Left cardiac atrium (tissue), 4 donors: ENCODE measurements at places on chromosomes 13 and 19.

DNA sequence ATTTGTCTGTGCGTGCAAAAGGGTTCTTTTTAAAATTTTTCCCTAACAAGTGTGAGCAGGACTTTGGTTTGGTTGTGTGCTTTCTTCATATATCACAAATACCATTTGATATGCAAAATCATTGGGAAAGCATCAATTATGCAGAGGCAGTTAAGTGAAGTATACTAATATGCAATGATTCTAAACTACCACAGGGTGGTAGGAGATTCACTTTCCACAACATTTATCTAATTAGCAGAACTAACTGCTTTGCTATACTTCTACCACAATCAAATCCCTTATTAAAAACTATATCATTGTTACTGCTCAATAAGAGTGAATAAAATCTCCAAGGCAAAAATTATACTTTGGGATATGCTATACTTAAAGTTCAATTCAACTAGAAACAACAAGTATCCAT is 2738.9 kb upstream of the PCDH20 start:
- DNase-seq: no peak

DNA sequence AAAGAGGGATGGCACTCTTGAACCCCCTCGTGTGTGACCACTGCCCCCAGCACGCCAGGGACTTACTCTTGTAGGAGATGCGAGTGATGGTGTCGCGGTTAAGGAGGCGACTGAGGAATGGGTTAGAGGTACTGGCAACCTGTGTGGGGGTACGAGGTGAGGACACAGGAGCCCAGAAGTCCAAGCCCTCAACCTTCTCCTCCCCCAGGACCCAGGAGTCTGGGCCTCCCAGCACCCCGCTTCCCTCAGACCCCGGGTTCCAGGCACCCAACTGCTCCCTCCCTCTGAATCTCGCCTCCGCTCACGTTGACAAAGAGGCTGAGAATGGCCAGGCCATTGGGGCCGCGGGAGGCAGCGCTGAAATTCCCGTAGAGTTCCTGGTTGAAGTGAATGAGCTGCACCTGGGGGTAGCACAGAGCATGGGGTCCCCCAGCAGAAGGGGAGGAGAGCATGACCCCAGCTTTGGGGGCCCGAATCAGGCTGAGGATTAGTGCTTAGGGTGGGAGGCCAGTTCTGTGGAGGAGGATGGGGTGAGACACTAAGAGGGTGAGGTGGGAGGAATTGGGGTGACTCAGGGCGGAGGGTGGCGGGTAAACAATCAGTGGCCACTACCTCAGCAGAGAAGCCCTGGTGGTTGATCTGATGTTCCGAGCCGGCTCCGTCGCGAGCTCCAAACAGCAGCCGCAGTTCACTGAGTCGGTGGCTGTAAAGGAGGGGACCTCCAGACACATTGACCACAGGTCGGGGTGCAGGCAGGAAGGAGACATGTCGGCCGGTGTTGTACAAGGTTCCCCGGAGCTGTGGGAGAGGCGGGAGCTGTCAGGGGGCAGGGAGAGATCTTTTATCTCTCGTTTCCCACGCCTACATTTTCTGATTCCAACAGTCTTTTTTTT is 2.5 kb upstream of the DBP start:
- no peak for DNase-seq

DNA sequence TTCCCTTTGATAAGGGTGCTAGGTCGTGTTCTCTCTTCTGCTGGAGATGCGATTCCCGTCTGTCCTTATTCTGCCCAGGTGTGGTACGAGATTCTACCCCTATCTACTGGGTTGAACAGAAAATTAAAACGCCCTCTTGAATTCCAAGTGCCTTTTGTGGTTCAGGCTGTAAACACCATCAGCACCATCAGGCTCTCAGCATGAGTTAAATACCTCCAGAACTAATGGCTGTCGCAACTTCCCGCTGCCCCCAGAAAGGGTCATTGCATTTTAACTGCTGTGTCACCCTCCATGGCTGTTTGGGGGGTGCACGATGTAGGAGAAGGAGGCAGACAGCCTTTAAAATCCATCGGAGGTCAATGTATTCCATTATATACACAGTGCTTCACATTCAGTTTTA is 177.4 kb downstream of the OXGR1 start:
- DNase-seq: no peak

DNA sequence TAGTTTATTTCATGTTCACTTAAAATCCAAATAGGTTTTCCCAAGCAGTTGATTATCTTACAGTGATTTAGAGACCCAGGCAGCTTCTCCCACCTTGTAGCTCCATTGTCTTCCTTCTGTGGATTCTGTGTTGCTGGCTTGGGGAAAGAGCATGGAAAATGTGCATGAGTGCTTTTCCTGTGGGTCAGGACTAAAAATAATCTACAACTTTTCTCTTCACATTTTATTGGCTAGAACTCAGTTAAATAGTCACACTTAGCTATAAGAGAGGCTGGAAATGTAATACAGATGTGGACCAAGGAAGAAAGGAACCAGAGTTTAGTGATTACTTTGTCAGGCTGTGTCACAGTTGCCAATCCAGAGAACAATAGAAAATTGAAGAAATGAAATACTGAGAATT is 198.8 kb downstream of the NBEA start:
- DNase-seq: no peak

DNA sequence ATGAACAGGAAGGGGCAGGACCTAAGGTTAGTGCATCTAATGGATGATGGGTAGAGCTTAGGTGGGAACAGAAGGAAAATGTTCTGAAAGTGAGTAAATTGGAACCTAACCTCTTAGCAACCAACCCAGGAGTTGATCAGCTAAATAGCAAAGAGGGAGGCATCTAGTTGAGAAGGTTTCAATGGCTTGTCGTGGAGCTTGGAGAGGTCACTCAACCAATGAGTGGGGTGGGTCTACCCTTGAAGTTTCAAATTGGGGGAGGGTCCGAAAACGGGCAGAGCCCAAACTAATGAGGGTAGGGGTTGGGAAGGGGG is 5.7 kb upstream of the SHKBP1 start:
- DNase-seq: no peak

GRCh38 chr13:30112602-30113435 is 194.5 kb downstream of the KATNAL1 start:
- DNase-seq: peak; percentile 74

GRCh38 chr13:30520571-30520970 is 54.8 kb upstream of the HMGB1 start:
- no peak for DNase-seq

DNA sequence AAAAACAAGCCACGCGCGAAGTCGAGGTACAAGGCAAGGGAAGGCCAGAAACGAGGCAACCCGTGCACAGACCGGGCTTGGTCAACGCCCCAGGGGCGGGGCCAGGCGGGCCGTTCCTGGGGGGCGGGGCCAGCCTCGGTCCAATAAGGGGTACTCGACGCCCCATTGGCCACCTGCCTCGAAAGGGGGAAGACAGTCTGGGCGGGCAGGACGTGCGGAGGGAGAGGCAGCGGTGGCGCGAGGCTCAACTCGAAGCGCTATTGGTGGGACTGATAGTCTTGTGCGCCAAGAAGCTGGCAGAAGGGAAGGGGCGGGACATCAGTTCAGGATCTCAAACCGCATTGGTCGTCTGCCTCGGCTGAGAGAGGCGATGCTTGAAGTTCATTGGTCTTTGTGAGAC is at the start of gene LYPD4:
Gene LYPD4 (minus strand): TSS at position 83 of the 400 bp plus-strand sequence. CDS start 5,398 bp downstream, outside the sequence.
- no peak for DNase-seq

DNA sequence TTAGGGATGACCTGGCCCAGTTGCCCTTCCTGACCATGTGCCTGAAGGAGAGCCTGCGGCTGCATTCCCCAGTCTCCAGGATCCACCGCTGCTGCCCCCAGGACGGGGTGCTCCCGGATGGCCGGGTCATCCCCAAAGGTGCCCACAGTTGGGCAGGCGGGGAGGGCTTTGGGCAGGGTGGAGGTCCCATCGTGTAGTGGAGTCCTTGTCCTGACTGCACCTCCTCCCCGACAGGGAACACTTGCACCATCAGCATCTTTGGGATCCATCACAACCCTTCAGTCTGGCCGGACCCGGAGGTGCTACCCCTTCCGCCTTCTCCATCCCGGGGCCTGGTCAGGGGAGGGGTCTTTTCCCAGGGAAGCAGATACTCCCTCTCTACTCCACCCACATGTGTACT is 31.7 kb upstream of the CYP4F8 start:
- no peak for DNase-seq

- DNase-seq: no peak
Observed at GRCh38 chr13:80448725-80449124, 107.8 kb upstream of the SPRY2 start.

DNA sequence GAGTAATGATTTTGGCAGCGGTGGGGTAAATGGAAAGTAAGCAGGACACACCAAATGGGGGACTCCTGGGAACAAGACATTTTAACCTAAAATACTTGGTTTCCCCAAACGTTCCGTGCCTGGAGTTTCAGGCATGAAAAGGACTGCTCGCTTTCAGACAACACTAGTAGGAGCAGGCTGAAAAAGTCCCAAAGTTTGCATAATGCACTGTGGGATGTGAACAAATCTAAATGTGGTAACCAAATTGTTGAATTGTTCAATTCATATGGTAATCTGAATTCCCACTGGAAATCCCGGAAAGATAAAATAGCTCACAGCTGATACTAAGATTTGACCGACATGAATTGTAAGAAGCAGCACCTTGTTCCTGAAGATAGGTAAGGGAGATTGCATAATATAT is 467.2 kb upstream of the ARGLU1 start:
- no peak for DNase-seq

DNA sequence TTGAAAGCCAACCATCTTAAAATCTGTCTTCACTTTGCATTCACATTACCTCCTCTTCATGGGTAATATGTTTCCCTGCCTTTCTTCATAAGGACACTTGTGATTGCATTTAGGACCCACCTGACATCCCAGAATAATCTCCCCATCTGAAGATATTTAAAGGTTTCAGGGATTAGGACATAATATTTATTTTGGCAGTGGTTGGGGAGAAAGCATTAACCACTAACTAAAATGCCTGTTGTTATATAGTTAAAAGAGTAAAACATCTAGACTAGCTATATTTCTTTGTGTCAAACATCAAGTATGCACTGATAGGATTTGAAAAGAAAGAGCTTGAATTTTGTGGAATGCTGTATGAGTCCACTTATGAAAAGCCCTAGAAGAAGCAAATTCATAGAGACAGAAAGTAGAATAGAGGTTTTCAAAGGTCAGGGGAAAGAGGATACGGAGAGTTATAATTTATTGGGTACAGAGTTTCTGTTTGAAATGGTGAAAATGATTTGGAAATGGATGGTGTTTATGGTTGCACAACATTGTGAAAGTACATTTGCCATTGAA is 457.7 kb upstream of the SPRY2 start:
- no peak for DNase-seq

DNA sequence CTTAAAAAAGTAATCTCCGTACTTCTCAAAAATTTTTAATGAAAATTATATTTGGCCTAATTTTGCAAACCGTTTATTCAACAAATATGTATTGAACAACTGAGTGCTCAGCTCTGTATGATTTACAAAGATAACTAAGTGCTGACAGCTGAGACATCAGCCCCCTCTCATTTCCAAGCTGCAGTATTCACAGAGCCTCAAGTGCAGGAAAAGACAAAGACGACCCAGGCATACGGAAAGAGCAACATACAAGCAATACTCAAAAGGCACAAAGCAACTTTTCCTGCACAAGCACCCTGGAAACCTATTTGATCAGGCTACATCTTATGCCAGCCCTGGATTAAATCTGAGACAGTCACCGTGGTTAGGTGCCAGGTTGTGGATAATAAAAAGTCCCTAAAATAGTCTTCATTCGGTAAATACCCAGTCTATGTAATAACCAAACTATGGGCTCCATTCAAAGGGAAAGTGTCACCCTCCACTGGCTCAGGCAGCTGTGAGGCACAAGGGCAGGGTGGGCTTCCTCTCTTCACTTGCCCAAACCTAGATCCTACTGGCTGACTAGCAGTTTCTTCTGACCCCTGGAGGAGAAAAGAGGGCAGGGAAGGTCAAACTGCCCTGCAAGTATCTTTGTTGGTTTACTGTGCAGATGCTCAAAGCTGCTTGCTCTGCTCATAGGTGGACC is 65.5 kb downstream of the TBC1D4 start:
- DNase-seq: no peak

- DNase-seq: no peak
Observed at GRCh38 chr13:113625965-113626721, 31.9 kb downstream of the ATP4B start.

GRCh38 chr13:104085611-104086010 is 1019.4 kb upstream of the SLC10A2 start:
- no peak for DNase-seq

- peak; percentile 83 for DNase-seq
Observed at GRCh38 chr19:3606690-3607289, at the start of gene TBXA2R. Gene TBXA2R, minus strand, starts transcription at chr19:3606875. Its CDS starts 6,241 bp downstream, at chr19:3600634.

DNA sequence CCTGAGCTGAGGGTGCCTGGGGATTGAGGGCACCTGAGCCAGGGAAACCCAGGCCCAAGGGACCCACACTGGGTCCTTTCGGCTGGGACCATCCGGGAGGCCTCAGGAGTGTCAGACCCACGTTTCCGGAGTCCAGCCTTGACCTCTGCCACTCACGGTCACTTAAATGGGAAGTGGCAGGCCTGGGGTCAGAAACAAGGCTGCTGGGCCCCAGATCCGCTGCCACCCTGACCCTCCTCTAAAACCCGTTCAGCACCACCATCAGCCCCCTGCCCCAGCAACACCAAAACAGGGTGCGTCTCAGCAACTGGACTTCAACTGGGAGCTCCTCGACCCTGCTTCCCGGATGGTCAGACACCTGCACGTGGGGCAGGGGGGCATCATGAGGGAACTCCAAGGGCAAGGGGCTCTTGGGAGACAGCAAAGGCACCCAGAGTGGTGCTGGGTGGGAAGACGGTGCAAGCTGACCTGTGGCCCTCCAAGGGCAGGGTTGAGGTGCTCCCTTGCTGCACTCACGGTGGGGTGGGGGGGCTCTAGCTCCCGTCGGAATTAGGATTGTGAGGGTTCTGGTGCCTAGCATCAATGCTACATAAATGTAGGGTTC is 1.2 kb upstream of the PLPP2 start:
- DNase-seq: no peak

DNA sequence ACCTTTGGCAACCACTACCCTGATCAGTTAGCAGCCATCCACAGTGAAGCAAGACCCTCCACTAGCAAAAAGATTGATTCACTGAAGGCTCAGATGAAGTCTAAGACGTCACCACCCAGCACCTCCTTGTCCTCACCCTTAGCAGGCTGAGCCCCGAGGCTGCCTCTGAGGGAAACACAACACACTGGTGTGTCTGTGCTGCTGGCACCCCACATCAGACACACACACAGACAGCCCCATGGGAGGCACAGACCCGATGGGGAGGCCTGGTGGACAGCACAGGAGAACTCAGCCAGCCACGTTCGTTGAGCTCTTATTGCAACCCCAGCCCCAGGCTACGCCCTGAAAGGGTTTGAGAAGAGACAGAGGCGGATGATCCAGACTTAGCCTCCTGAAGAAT is 94.7 kb downstream of the ZDHHC20 start:
- DNase-seq: no peak

GRCh38 chr13:32821149-32821688 is 195.0 kb upstream of the KL start:
- no peak for DNase-seq
